ENCODE measurements at places on chromosomes 5 and 9.

DNA sequence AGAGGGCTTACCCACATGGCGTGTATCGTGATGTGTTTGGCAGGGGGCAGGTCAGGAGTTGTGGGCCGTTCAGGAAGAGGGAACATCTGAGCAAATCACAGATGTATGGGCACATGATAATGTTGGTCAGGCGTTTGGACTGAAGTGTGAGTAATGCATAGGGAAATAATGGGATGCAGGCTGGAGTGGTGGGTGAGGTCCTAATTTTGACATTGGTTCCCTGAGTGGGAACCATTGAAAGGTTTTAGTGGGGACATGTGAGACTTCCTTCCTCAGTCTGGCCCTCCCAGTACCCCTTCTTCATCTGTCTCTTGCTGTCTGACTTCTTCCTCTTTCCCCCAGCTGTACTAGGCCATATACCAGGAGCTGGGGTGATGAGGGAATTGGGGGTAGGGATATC lies 7.6 kb downstream of the OTULIN start:
- DNase-seq = no peak

DNA sequence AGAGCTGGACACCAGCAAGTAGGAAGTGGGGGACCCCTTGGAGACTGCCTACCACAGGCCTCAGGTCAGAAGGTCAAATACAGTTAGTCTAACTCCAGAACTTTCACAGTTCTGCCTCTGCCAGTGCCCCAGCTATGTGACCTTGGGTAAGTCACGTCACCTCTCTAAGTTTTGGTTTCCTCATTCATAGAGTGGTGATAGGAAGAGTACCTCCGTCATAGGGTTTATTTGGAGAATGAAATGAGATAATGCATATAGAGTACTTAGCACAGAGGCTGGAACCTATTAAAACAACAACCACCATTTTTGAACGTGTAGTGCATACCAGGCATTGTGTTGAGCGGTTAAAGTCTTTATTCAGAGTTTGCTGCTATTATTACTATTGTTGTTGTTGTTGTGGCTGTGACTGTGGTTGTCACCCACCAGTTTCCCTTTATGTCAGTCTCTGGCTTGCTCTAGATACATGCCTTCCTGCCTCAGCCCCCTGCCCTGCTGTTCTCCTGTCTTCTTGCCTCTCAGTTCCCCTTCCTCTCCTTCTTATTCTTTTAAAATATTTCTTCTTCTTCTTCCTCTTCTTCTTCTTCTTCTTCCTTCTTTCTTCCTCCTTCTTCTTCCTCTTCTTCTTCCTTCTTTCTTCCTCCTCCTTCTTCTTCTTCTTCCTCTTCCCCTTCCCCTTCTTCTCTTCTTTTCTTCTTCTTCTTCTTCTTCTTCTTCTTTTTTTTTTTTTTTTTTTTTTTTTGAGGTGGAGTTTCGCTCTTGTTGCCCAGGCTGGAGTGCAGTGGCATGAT lies 67.8 kb downstream of the RALGPS1 start:
- DNase-seq = no peak

DNA sequence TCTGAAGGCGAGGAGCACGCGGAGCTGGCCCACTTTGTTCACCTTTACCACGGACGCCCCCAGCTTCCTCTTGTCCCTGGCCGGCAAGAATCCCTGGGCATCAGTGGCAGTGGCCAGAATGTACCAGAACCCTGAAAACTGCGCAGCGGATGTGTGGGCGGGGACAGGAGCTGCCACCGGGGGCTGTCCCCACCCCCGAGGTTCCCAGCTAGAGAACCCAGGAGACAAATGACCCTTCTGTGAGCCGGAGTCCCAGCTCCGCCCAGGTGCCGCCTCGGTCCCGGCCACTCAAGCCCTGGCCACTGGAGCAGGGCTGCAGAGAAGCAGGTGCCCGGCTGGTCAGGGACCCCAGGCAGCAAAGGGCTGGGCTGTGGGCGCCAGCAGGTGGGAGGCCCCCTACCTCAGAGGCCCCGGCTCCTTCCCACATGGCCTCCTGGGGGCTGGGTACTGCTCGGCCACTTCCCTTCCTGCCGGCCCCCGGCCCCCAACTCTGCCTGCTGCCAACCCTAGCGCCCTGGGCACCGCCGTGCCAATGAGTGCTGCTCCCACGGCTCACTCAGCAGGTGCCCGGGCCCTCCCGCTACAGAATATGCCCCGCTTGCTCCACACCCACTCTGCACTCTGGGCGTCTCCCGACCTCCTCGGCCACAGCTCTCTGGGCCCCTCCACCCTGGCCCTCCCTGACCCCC lies 713 bp downstream of the LCN10 start:
- no peak for DNase-seq

DNA sequence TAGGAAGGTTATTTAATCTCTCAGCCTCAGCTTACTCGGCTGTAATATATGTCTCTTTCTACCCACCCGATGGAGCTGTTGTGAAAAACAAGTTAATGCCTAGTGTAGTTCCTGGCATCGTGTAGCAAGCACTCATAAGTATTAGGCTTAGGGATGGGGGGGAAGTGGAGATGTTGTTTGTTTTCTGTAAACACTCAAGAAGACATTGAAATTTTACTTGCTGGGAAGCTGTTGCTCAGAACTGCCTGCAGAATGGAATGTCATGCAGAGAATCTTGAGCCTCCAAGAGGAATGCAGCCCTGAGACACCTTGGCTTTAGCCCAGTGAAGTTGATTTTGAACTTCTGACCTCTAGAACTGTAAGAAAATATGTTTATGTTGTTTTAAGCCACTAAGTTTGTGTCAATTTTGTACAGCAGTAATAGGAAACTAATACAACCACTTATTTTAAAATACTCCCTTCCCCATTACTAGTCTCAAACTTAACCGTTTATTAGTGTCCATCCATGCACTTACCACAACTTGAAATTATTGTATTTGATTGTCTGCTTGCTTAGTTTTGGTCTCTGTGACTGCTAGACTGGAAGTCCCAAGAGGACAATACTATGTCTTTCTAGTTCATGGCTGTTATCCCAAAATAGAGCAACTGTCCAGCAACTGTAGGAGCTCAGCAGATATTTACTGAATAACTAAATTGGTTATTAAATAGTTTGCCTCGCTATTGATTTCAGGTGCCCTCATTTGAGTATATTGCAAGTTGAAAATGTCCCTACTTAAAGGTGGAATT lies 53.8 kb downstream of the MFAP3 start:
- DNase-seq = peak; percentile 37

DNA sequence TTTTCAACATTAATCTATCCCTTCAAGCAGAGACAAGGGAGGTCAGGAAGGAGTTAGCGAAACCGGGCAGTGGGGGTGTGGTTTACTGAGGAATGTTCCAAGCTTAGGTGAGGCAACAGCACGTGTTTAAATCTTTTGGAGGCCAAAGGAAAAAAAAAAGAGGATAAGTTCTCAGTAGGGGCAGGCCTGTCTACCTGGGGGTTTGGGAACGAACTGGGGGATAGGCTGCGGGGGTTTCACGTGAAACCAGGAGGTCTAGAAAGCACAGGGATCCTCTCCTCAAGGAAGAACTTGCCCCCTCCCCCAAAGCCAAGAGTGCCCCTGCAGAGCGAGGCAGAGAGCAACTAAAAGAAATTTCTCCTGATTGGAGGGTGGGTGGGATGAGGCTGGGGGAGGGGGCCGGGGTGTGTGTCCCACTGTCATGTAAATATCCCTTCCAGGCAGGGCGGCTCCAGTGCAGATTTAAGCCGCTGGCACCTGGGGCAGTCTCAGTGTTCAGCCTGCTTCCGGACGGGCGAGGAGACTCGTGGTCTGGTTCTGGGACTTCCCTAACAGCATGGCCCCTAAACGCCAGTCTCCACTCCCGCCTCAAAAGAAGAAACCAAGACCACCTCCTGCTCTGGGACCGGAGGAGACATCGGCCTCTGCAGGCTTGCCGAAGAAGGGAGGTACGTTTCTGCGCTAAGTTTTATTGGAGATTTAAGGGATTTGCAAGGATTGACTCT lies 5.5 kb upstream of the SET start:
- DNase-seq = peak; percentile 34

- peak; percentile 22 for DNase-seq
These were observed 270.7 kb upstream of the WWC1 start for GRCh38 chr5:168020542-168021294.

GRCh38 chr5:127428276-127428675 lies 89.2 kb upstream of the PRRC1 start:
- DNase-seq = no peak

DNA sequence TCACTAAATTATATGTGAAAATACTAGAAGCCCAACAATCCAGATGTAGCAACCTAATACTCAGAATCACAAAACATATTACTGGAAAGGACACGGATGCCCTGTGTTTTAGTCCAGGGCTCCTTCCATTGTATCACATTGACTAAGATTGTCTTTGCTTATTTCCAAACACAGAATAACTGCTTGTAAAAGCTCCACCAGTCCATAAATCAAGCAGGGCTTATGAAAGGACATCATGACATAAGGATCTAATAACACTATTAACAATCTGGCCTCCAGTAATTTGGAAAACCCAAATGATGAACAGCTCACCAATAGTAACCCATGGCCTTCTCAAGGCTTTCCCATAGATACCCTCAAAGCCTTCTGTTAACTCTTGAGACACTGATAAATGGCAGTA lies 39.8 kb downstream of the WDR41 start:
- DNase-seq = no peak

DNA sequence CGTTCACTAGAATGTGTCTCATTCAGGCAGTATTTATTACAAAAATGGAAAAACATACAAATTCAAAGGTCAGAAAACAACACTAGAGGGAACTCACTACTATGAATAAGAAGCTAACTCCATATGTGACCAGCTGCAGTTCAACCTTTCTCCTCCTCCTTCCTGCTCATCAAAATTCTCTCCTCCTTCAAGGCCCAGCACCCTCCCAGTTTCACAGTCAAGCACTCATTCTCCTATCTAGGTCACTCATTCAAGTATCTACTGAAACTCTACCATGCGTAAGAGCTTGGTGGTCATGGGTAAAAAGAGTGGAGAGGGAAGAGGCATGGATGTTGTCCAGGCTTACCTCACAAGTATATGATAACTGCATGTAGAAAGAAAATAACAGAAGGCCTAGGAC lies 27.7 kb downstream of the ECPAS start:
- no peak for DNase-seq

- DNase-seq = no peak
These were observed 1649.8 kb downstream of the EFNA5 start for GRCh38 chr5:106020894-106021293.

DNA sequence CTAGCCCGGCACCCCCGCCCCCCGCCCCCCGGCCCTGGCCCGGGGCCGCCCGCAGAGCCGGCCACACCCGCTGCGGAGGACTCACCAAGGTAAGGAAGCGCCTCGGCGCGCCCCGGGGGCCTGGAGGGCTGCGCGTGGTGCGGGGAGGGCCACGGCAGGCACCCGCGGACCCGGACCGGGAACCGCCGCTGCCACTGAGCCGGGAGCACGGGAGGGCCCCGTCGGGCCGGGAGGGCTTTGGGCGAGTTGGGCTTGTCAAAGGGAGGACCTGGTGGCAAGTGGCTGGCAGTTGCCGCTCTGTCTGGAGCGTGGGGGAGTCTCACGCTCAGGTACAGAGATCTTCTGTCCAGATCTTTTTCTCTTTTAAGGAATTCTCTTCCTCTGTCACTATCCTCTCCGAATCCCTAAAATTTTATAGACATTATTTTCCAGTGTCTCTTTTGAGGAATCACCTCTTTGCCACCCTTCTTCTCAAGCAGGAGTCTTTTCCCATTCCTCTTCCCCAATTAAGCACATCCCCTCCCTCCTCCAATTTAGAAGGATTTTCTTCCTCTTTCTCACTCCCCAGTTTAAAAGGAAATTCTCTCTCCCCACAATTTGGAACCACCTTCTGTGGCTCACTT lies 11.3 kb upstream of the LHX2 start:
- DNase-seq = no peak

DNA sequence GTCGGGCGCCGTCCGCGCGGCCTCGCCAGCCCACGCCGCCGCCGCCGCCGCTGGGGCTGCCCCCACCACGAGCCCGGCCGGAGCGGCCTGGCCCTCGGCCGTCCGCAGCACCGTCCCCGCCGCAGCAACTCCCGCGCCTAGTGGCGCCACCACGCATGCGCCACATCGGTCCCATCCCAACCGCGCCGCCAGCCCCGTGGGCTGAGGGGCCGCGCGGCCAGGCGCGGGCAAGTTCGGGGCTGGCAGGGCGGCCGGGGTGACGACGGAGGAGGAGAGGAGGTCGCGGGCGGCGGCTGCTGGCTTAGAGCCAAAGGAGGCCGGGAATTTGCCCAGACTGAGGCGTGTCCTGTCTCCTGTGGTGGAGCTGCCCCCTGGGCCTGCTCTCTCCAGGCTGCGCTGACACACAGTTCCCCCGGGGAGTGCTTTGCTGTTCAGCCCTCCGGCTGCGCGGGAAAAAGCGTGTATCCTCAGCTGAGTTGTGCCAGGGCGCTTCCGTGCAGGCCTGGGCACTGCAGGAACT lies at the start of gene TUSC1:
Gene TUSC1, minus strand, starts transcription at position 298 of the 520 bp plus-strand sequence. Its CDS starts 132 bp downstream, at position 166.
- peak; percentile 96 for DNase-seq

All from M059J (cell line).